Muscle of arm (tissue), 14 donors: ENCODE measurements at places on chromosomes 4 and X.

DNA sequence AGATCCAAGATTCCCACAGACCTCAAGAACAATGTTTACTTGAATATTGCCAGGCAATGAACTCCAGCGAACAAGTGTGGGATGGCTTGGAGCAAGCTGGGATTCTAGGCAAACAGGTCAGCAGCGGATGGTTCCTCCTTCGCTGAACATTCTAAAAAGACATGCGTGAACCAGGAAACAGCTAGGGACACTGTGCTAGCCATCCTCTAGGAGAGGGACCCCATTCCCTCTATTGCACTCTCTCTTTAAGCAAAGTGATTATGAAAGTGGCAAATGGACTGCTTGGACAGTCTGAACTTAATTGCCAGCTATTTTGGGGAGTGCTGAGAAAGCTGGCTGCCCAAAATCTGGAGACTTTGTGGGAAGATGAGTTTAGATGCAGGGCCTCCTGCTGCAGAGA is 29.9 kb upstream of the TEC start:
- no peak for DNase-seq

DNA sequence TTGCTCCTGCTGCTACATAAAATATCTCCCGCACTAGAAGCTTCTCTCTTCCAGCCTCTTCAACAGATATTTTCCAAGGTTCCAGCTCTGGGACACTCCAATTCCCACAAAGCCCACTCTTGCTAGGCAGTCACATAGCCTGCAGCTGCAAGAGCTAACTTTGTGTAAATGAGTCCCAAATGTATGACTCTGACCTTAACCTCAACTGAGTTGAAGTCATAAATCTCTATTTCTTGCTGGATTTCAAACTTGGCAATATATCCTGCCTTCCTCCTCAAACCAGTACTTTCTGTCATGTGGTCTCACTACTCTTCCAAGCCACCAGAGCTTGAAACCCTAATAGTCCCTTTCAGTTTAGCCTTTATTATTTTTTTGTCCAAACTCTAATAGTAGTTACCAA is 315.4 kb upstream of the GRIA3 start:
- DNase-seq, result peak; percentile 70

DNA sequence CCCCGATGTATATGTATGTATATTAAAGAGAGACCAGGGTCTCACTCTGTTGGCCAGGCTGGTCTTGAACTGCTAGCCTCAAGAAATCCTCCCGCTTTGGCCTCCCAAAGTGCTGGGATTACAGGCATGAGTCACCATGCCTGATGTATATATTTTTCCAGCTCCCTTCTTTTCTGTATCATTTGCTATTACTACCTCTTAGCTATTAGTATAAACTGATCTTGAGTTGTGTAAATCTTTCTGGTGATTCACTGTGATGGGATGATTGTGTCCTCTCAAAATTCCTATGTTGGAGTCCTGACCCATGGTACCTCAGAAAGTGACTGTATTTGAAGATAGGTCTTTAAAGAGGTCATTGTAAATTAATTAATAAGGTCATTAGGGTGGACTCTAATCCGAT is 53.1 kb downstream of the HPRT1 start:
- DNase-seq, result no peak

DNA sequence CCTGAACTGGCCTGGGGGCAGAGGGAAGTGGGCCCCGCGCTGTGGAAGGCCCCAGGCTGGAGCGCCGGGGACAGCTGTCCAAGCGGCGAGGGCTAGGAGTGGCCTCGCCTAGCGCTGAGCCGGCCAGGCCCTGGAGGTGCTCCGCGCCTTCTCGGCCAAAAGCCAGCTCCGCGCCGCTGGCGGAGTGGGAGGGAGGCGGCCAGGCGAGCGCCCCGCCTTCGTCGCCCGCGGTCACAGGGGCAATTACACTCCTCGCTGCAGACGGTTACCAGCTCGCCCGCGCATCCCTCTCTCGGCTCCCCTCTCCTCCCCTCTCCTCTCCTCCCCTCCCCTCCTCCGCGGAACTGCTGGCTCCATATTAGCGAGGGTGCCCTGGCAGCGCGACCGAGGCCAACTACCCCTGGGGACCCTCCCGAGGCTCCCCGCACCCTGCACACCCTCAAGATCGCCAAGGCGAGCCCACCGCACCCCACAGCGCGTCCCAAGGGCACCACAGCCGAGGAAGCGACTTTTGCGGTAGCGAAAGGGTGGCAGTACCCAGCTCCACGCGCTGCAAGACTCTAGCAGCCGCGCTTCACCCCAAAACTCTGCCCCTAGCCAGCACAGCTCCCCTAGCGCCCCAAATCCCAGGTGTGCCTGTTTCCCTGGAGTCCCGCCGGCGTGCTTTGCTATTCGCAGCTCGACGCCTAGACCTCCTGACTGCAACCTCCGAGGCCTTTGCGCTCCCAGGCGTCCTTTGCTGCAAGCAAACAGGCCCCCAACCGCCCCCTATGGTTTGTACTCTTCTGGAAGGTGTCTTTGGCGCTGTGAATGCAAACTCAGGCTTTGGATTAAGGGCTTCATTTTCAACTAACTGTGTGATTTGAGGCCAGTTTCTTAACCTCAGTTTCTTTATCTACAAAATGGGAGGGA is 91.4 kb downstream of the BCOR start:
- peak; percentile 34 for DNase-seq

DNA sequence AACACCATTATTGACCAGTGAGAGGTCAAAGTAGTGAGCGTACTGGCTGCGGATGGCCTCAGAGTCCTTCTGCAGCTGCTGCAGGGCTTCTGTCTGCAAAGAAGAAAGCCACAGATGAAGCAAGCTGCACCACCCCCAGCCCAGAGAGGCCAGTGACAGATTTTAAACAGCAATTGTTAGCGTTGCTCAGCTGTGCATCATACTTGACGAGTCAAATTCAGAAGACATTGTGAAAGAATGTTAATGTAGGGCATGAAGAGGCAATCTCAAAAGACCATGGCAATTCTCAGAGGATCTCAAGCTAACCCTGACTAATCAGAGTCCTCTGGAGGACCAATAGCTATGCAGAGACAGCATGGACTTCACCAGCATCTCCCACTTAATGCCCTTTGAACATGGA is 16.6 kb downstream of the DKC1 start:
- no peak for DNase-seq

DNA sequence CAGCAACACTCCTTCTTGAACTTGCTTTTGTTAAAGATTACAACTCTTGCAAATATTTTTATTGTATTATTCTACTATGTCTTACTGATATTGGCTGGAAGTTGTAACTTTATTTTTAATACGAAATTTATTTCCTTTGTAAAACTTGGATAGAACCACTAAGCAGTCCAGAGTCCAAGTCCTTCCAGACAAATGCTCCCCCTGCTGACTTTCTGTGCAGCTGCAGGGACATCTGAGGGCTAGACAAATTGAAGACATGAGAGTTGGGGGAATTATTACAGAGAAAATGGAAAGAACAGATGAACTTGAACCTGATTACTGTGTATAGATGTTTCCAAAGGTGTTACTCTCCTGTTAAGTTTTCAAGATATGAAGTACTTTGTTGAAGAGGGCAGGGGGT is 238.8 kb downstream of the GRIA3 start:
- peak; percentile 30 for DNase-seq
